Vagina (tissue), 2 donors: ENCODE measurements at places on chromosomes 12 and 14. TPM values are rescaled to one million over a fixed set of nuclear protein-coding genes. Genes with fewer than 3 reads are reported as not detected.

GRCh38 chr14:99632410-99633035 lies 12.4 kb upstream of the HHIPL1 start:
- no peak overlapping the region for H3K27ac ChIP-seq
- H3K27me3 ChIP-seq = no peaks in the 10 kb centered on the region
- H3K4me1 ChIP-seq = peaks cover 8% of the 10 kb centered on the region
- no peaks in the 10 kb centered on the region for H3K36me3 ChIP-seq
- DNase-seq = no peak
- no peak overlapping the region for H3K4me3 ChIP-seq

RNFT2 gene
- total RNA-seq = 6.4 TPM

CLEC14A gene
- total RNA-seq = 33.1 TPM

DNA sequence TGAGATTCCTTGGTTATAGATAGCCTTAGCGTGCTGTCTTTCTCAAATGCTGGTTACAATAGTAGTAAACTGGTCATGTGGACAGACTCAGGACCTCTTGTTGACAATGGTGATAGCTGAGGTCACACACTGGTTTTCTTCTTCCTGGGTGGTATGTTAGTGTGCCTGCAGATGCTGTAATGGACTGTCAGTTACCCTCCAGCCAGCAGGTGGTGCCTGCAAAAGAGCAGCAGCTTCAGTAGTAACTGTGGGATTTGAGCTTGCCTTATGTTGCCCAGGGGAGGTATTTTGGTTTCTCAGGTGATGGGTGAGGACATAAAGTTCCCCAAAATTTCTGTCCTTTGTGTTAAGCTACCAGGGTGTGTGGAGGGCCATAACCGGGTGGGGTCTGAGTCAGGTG lies 33.7 kb upstream of the SCAF11 start:
- no peak for DNase-seq
- H3K27ac ChIP-seq = no peak overlapping the region
- H3K4me3 ChIP-seq = no peak overlapping the region
- no peaks in the 10 kb centered on the region for H3K27me3 ChIP-seq

GRCh38 chr14:99780690-99781089 lies 12.5 kb upstream of the EML1 start:
- H3K27ac ChIP-seq = no peak overlapping the region
- H3K27me3 ChIP-seq = no peaks in the 10 kb centered on the region
- DNase-seq = no peak
- no peaks in the 10 kb centered on the region for H3K36me3 ChIP-seq

DNA sequence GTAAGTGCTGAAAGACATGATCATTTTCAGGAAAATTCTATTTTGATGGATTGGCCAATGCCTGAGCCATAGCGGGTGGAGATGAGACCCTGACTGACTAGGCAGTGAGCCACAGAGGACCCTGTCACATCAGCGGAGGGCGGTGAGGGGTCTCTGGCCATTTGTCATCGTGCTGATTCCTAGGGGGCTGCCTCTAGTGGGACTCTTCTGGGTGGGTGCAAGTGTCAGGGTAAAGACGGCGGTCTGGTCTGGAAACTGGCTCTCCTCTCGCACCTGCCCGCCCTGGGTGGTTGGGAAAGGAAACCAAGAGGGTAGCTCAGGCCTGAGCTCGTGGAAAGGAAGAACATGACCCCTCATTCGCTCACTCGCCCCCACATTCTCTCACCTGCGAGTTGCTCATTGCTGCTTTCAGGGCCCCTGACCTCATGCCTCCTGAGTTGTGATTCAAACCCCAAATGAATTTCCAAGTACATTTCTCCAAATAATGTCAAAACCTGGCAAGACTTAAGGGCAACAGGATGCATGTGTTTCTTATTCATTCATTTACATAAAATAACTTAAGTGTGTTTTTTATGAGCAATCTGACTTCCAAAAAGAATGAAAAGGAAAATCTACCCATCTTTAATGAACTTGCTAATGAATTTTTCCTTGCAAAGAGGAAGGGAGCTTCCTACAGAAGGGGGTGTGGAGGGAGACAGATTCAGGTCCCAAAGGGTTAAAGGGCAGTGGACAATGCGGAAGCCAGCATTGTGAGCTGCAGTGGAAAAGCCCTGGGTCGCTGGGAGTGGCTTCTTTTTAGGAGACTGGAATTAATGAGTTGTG lies 12.8 kb downstream of the MEG3 start:
- peak overlapping the region; percentile 79 for H3K27ac ChIP-seq
- H3K4me1 ChIP-seq = peaks cover 24% of the 10 kb centered on the region
- no peak overlapping the region for H3K4me3 ChIP-seq
- H3K36me3 ChIP-seq = no peaks in the 10 kb centered on the region
- H3K27me3 ChIP-seq = no peaks in the 10 kb centered on the region

- H3K36me3 ChIP-seq = no peaks in the 10 kb centered on the region
- no peak overlapping the region for H3K4me3 ChIP-seq
- no peaks in the 10 kb centered on the region for H3K4me1 ChIP-seq
- H3K27ac ChIP-seq = no peak overlapping the region
- no peak for DNase-seq
- H3K27me3 ChIP-seq = no peaks in the 10 kb centered on the region
These were observed 292.6 kb upstream of the SYT1 start for GRCh38 chr12:78571953-78572352.

GRCh38 chr14:50839691-50840090 lies 8.7 kb upstream of the NIN start:
- H3K4me1 ChIP-seq = no peaks in the 10 kb centered on the region
- no peak overlapping the region for H3K27ac ChIP-seq
- H3K4me3 ChIP-seq = no peak overlapping the region
- H3K36me3 ChIP-seq = no peaks in the 10 kb centered on the region
- no peak for DNase-seq

GRCh38 chr14:57049848-57050247 lies 218.9 kb downstream of the EXOC5 start:
- H3K4me1 ChIP-seq = no peaks in the 10 kb centered on the region
- H3K27ac ChIP-seq = no peak overlapping the region
- no peak overlapping the region for H3K4me3 ChIP-seq
- H3K27me3 ChIP-seq = no peaks in the 10 kb centered on the region
- no peaks in the 10 kb centered on the region for H3K36me3 ChIP-seq

DNA sequence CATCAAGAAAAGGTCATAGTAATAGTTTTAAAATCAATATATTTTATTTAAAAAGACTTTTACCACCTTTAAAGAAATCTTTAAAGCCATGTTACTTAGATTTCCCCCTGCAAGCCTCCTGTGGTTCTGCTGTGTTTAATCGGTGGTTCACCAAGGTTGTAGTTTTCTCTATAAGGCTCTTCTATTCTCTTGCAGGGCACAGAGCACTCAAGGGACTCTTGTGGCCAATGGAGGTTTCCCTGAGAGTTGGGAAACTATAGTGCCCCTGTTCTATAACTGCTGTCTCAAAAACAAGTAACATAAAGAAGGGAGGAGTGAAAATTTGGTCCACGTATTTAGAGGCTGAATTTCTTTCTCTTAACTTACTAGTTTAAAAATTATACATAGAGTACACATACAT lies 25.0 kb downstream of the DACT1 start:
- no peak overlapping the region for H3K4me3 ChIP-seq
- H3K27me3 ChIP-seq = no peaks in the 10 kb centered on the region
- H3K36me3 ChIP-seq = no peaks in the 10 kb centered on the region
- no peak overlapping the region for H3K27ac ChIP-seq
- H3K4me1 ChIP-seq = peaks cover 7% of the 10 kb centered on the region
- DNase-seq = no peak

PLEKHD1 gene
- not detected for total RNA-seq

DNA sequence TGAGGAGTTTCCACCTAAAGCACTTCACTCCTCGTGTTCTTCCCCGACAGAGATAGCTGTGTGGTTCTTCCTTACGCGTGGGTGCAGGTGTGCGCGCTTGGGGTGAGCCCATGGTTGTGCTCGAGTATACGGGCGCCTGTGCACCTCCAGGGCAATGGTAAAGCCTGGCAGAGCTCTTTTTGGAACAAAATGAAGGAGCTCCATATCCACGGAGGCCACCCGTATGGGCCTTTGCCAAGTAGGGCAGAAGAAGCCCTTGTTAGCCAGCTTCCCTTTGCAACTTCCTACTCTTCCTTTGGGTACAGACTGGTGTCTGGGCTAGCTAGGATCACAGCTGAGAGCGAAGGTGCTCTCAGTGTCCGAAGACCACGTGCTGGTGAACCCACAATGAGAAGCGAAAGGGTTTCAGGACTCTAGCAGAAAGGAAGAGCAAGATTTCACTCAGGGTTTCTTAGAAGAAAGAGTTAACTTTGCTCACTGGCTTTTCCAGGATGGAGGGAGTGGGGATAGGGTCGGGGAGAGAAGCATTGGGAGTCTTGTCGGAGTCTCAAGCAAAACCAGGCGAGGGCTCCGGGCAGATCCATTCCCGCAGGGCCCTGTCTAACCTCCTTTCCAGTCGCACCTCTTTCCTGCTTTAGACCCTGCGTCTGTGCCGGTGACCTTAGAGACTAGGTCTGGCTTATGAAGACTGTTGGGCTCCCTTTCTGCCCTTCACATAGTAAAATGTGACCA lies 960 bp upstream of the LRFN5 start:
- no peaks in the 10 kb centered on the region for H3K4me1 ChIP-seq
- H3K36me3 ChIP-seq = no peaks in the 10 kb centered on the region
- H3K4me3 ChIP-seq = peak overlapping the region; percentile 52
- peak overlapping the region; percentile 94 for H3K27ac ChIP-seq
- H3K27me3 ChIP-seq = no peaks in the 10 kb centered on the region
- DNase-seq = no peak

- H3K27ac ChIP-seq = no peak overlapping the region
- no peaks in the 10 kb centered on the region for H3K36me3 ChIP-seq
- no peaks in the 10 kb centered on the region for H3K27me3 ChIP-seq
- no peaks in the 10 kb centered on the region for H3K4me1 ChIP-seq
These were observed 171.8 kb upstream of the ATF7IP start for GRCh38 chr12:14193639-14194038.

GRCh38 chr12:3003357-3003992 lies 44.3 kb downstream of the TEAD4 start:
- no peaks in the 10 kb centered on the region for H3K27me3 ChIP-seq
- no peak for DNase-seq
- H3K27ac ChIP-seq = no peak overlapping the region
- no peak overlapping the region for H3K4me3 ChIP-seq

GRCh38 chr14:77406718-77407117 lies 16.6 kb downstream of the NOXRED1 start:
- H3K36me3 ChIP-seq = no peaks in the 10 kb centered on the region
- H3K27me3 ChIP-seq = no peaks in the 10 kb centered on the region
- no peaks in the 10 kb centered on the region for H3K4me1 ChIP-seq
- no peak overlapping the region for H3K4me3 ChIP-seq
- no peak overlapping the region for H3K27ac ChIP-seq
- DNase-seq = no peak

DNA sequence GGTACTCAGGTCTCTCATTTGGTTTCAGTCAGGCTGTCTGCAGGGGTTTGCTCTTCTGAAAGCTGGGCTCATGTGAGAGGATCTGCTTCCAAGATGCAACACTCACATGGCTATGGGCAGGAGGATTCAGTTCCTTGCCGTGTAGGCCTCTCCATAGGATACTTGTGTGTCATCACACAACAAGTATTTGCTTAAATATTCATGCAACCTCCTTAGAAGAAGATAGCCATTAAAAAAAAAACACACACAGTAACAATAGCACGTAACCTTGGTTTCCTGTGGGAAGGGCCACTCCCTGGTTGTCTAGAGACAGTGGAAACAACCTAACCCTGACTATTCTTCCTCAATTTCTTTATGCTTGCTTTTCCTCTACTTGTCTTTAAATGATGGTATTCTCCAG lies 31.8 kb upstream of the CLEC4E start:
- H3K27me3 ChIP-seq = no peaks in the 10 kb centered on the region
- DNase-seq = no peak
- no peak overlapping the region for H3K27ac ChIP-seq
- H3K36me3 ChIP-seq = no peaks in the 10 kb centered on the region
- H3K4me3 ChIP-seq = no peak overlapping the region

DNA sequence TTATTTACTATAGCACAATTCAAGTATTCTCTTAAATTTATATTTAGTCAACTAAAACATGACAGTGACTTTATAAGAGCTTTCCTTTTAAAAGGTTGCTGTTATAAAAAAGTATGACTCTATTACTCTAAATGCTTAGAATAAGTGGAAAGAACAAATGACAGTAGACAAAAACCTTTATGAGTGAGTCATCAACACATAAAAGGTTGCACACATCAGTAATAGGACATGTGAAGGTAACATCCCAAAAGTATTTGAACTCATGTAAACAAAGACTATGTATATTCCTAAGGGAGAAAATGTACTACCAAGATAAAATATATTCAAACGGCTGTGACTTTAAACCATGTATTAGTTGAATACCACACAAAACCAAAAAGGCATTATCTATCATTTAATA lies 98.8 kb downstream of the PAWR start:
- H3K27ac ChIP-seq = no peak overlapping the region
- no peak overlapping the region for H3K4me3 ChIP-seq
- H3K36me3 ChIP-seq = no peaks in the 10 kb centered on the region
- no peaks in the 10 kb centered on the region for H3K27me3 ChIP-seq

- no peak overlapping the region for H3K4me3 ChIP-seq
- no peaks in the 10 kb centered on the region for H3K4me1 ChIP-seq
- no peak for DNase-seq
These were observed 70.5 kb downstream of the PRIMA1 start for GRCh38 chr14:93717668-93718320.

GRCh38 chr12:32477714-32478113 lies 78.4 kb downstream of the FGD4 start:
- H3K4me3 ChIP-seq = no peak overlapping the region
- H3K27ac ChIP-seq = no peak overlapping the region
- no peaks in the 10 kb centered on the region for H3K4me1 ChIP-seq

GRCh38 chr12:10614056-10614370 lies 604 bp upstream of the MAGOHB start:
- H3K27ac ChIP-seq = peak overlapping the region; percentile 90
- peaks cover 7% of the 10 kb centered on the region for H3K36me3 ChIP-seq
- H3K4me3 ChIP-seq = peak overlapping the region; percentile 90
- H3K27me3 ChIP-seq = no peaks in the 10 kb centered on the region

DNA sequence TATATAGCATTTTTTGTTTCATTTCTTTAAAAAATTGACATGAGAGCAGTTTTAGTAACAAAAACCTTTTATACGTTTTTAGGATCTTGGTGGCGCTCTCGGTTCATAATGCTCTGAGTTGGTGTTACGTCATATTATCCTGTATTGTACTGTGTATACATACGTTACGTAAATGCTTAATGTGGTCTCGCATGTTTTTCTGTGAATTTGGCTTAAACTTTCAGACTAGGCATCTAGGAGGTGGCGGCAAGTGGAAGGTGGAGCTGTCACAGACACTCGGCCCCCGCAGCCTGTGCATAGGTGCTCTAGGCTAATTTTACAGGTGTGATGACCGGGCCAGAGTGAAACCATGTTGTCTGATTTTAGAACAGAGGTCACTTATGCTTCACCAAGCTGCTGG lies 60.0 kb downstream of the PPP2R5C start:
- no peak overlapping the region for H3K4me3 ChIP-seq
- no peaks in the 10 kb centered on the region for H3K27me3 ChIP-seq
- peak; percentile 40 for DNase-seq
- H3K36me3 ChIP-seq = peaks cover 5% of the 10 kb centered on the region
- peaks cover 50% of the 10 kb centered on the region for H3K4me1 ChIP-seq

GRCh38 chr12:16324772-16325171 lies 22.7 kb upstream of the MGST1 start:
- H3K4me1 ChIP-seq = no peaks in the 10 kb centered on the region
- H3K27me3 ChIP-seq = no peaks in the 10 kb centered on the region
- H3K27ac ChIP-seq = no peak overlapping the region
- no peak for DNase-seq
- H3K36me3 ChIP-seq = no peaks in the 10 kb centered on the region

OR6C75 gene
- not detected for total RNA-seq

TTC9 gene
- total RNA-seq = 6.1 TPM

MSI1 gene
- 3.7 TPM for total RNA-seq
